Cerebellum (tissue), 4 donors: ENCODE measurements at places on chromosomes 11 and 22. TPM values are rescaled to one million over a fixed set of nuclear protein-coding genes. Genes with fewer than 3 reads are reported as not detected.

MS4A6E gene
- not detected for total RNA-seq

TPH1 gene
- 0.82 TPM for total RNA-seq

- DNase-seq: no peak
Measured at GRCh38 chr11:77705876-77706579, 68.4 kb upstream of the CLNS1A start.

GRCh38 chr11:16883174-16883573, 131.0 kb downstream of the PLEKHA7 start:
- no peak for DNase-seq

- no peak for DNase-seq
Measured at GRCh38 chr11:95074792-95075563, 8.3 kb downstream of the SRSF8 start.
